ENCODE measurements at places on chromosomes 3 and 15.

GRCh38 chr3:19473971-19474580 lies 325.8 kb downstream of the KCNH8 start:
- peak; percentile 2 for DNase-seq

DNA sequence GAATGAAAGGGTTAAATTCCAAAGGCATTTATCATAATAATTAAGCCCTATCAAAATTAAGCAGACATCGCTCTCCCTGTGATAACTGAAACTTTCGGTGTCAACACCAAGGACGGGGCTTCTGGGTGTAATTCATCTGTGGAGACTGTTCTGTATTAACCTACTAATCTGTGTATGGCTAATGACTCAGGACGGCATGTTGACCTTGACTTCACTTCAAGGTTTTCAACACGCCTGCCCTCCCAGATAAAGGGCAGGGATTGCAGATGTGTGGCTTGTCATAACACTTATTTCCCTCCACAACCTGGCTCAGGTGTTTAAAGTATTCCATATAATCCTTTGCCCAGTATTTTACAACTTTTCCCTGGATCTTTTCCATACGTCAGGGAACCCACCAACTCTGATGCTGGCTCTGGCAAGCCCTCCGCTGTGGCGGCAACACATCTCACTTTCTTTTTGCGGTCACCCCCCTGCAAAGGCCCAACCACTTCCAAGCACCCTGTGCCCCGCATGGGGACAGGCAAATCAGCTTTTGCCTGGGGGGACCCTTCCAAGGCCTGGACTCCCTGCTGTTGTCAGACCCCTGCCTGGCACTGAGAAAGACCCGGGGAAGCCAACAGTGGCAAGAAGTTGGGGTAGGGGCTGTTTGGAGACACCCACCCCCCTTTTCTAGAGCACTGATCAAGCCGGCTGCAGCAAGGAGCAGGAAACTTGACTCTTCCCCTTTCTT lies 93.2 kb upstream of the MEF2A start:
- no peak for DNase-seq

DNA sequence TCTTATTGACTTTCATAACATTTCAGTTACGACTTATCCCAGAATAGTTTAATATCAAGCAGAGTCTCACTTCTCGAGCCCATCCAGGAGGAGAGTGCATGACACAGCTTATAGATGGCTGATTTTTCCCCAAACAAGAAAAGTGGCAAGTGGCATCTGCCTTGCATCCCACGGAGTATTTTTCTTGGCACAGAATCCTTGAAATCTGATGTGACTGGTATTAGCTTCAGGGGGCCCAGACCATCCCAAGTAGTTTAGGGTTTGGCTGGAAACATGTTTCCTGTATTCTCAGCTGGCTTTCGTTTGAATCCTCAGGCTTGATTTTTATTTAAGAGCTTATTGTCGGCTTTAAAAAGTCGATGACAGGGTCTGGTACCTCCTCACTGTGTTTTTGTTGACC lies 20.7 kb upstream of the FBXL22 start:
- no peak for DNase-seq

- DNase-seq, result no peak
Measured at GRCh38 chr3:122498152-122498551, 16.6 kb downstream of the KPNA1 start.

DNA sequence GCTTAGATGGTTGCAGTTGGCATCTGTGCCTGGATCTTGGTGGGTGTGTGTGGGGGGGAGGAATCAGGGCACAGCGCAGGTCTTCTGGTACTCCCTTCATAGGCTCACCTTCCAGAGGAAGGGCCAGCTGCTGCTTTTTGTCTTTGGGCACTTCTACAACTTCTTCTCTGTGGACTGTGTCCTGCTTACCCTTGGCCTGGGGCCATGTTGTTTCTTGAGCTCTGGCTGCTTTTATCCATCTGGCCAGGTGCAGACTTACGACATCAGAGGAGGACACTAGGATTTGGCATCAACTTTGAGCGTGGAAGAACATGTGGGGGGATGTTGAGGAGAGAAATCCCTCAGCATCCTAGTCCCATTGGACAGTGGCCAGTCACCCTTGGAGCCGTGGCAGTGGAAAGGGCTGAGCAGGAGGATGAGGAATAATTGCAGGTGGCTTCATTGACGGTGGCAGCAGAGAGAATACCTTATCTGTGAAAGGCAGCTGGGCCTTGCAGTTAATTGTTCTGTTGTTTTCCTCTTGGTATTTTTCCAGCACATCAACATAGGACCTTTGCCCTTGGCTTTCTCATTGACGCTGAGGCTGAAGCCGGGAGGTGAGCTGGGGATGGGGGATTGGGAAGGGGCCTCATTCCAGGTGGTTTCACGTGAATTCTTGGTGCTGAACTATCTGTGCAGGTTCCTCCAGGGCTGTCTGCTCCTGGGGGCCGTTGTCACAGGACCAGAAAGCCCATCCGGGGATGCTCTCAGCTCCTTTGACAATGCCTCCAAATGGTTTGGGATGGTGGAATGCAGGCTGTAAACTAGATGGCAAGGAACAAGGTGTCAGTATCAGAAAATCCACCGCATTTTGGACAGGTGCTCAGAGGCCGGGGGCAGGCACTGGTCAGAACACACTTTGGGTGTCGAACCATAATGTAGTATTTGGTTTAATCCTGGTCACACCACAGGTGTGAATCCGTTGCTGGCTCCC lies 9.7 kb downstream of the EPHB1 start:
- no peak for DNase-seq

DNA sequence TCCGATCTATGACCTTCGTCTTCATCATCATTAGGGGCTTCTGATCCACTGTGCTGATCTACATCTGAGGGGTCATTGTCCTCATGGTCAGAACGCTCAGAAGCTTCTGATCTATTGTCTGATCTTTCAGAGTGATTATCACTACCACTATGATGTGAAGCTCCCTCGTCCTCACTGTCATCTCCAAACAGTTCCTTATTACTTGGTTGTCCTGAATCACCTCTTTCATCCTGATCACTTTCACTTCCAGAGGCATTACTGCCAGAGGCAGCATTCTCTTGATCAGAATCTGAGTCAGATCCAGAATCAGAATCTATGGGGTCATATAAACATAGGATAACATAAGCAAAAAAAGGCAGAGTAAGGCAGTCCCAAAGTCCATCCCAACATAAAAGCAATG lies 5.4 kb downstream of the LEO1 start:
- DNase-seq, result no peak

DNA sequence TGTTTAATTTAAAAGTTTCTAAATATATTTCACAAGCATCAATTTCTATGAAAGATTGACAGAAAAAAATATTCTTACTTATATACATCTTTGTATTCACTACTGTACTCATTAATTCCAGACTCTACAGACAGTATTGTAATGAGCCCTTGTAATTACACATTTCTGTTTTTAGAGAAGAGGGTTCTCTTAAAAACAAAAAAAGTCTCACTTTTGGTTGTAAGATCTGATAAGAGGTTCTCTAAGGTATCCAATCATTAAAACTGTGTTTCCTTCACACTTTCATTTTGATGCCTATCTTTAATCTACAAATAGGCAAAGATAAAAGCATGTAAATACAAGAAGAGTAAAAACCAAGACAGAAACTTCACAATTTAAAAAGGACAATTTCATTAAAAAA lies 75.6 kb downstream of the FBXL22 start:
- no peak for DNase-seq

DNA sequence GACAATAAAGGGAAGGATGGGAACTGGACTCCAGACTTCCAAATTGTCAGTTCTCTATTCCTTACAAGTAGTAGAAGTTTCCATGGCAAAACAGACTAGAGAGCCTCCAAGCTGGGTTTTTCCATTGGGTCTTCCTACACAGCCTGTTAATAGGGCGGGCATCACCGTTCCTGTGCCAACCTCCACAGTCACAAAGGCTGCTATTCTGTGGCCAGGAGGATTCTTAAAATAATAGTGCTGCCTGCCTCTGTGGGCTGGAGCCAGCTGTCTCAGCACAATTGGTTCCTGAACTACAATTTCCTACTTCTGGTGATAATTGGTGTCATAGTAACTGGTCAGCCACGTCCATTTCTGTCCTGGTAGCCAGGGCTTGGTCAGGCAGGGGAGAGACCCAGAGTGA lies 38.6 kb downstream of the LYZL4 start:
- peak; percentile 24 for DNase-seq

- DNase-seq, result no peak
Measured at GRCh38 chr3:107272885-107273284, 104.4 kb upstream of the CCDC54 start.

- no peak for DNase-seq
Measured at GRCh38 chr3:29347412-29347811, 66.5 kb downstream of the RBMS3 start.

DNA sequence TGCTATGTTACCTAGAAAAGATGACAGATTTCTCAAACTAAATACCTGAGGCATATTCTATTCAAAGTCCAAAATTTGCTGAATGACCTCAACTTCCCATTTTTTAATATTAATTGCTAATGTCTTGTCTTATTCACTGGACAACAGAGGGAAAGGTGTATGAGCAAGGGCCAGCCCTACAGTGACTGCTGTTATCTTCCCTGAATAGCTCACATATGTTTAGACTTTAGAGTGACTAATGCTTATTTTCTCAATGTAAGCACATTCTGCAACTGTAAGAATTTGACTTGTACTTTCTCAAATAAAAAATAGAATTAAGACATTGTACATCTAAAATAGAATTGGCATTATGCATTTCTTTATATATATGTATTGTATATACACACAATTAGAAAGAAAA lies 26.5 kb upstream of the AADACL2 start:
- no peak for DNase-seq

- DNase-seq, result no peak
Measured at GRCh38 chr3:10570196-10570946, 65.0 kb upstream of the ATP2B2 start.

DNA sequence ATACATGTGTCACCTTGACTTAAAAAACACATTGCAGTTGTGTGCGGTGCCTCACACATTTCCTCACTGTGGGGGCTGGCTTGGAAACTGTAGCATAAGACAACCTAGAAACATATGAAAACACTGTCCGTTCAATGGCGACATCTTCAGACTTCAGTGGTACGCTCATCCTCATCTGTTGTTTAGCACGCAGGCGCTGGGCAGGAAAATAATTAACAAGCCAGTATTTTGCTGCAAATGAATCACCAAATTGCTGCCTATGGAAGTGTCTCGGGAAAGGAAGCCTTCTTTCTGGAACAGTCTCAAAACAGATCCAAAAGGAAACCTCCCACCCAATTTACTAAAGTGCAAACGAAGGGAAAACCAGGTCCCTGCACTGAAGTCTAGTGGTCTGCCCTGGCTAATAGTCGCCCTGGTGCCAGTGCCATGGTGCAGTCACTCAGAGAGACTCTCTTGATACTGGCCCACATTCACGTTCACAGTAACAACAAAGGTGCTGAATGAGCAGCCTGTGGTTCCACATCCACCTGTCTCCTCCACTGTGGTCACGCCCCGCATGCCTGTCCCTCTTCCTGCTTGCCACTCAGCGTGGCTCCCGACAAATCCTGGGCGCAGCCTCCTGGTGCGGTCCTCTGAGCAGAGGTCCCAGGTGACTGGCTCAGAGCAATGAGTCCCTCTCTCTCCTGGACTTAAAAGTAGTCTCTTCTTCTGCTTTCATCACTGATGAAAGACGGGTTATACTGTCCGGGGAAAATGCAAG lies 35.6 kb upstream of the MUC13 start:
- DNase-seq, result peak; percentile 5

- DNase-seq, result no peak
Measured at GRCh38 chr3:88312256-88312655, 162.5 kb downstream of the C3orf38 start.

DNA sequence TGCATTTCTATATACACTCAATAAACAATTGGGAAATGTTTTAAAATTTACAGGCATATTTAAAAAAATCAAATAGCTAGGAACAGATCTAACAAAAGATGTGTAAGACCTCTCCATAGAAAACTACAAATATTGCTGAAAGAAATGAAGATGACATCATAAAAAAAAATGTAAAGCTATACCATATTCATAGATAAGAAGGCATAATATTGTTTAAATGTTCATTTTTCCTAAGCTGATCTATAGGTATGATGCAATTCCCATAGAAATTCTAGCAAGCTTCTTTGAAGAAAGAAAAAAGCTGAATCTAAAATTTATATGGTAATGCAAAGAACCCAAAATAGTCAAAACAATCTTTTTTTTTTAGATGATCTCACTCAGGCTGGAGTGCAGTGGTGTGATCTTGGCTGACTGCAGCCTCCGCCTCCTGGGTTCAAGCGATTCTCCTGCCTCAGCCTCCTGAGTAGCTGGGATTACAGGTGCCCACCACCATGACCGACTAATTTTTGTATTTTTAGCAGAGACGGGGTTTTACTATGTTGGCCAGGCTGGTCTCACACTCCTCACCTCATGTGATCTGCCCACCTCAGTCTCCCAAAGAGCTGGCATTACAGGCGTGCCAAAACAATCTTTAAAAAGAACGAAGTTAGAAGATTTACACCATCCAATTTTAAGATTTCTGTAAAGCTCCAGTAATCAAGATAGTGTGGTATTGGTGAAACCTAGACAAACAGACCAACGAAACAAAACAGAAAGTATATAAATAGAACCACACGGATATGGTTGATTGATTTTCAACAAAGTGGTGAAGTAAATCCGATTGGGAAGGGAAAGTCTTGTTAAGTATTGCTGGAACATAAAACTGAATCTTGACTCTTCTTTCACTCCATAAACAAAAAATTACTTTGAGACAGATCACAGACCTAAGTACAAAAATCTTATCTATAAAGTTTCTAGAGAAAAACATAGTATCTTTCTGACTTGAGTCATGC lies 6.3 kb upstream of the BHLHE40 start:
- DNase-seq, result no peak

DNA sequence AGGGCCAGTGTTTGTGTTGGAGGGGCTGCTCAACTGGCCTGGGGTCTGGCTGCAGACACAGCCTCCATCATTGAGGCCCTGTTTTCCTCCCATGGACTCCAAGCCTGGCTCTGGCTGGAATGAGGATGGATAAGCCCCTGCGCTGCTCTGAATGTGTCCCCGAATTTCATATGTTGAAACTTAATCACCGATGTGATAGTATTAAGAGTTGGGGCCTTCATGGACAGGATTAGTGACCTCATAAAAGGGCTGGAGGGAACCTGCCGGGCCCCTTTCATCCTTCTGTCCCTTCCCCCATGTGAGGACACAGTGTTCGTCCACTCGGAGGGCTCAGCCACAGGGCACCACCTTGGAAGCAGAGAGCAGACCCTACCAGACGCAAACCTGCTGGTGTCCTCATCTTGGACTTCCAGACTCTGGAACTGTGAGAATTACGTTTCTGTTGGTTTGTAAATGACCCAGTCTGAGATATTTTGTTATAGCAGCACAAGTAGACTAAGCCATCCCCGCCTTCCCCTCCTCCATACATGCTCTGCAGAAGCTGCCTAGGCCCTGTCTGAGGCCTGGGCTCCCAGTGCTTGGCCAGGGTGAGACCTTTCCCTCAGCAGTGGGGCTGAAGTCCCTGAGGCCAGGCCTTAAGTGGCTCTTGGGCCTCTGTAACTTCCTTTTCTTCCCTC lies 3.8 kb upstream of the LCTL start:
- no peak for DNase-seq

GRCh38 chr3:143307613-143308183 lies 188.1 kb downstream of the CHST2 start:
- no peak for DNase-seq

- no peak for DNase-seq
Measured at GRCh38 chr15:71249986-71250385, 134.7 kb downstream of the THSD4 start.

GRCh38 chr3:8985411-8985831 lies 22.1 kb upstream of the RAD18 start:
- DNase-seq, result no peak

All from hippocampal formation (tissue), 2 donors.